AG09309 (cell line): ENCODE measurements at places on chromosomes 3 and 15.

- no peak for DNase-seq
Observed at GRCh38 chr3:194219826-194220410, 84.0 kb downstream of the HES1 start.

DNA sequence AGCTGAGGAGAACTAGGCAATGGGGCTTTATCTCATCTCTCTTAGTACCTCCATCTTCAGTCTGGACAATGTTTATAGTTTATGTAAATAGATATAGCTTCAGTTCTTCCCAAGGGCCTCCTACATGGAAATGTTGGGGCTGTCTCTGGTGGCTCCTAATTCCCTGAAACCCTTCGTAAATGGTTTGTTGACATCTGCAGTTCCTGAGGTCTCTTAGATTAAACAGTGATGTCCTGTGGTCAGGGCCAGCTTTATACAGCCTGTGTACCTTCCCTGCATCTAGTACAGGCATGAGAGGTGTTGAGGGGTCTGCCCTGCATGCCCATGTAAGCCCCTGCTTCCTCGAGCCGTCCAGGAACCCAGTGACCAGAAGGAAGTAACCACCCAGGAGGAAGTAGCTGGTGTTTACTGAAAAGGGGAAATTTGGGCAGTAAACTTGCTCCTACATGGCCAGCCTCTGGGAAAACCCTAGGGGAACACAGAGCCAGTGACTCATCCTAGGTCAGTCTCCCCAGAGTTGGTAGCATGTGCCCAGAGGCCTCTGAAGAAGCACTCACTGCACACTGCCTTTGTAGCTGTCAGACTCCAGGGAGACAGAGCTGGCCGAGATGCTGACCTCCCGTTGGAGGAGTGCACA is 4.7 kb upstream of the TBC1D2B start:
- no peak for DNase-seq

DNA sequence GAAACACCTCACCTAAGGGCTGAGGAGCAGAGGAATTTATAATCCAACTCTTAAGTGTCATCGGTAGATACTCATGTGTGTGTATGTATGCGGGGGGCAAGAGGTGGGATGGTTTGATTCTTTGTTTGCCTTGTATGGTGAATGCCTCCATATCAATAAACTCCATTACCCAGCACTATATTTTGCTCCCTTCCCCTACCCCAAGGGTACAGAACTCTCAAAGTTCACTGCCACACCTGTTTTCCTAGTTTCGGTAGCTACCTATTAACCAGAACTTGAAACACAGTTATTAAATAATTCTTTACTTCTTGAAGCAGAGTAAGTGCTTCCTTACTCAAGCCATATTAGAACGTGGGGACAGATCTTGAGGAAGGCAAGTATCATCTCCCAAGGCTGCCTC is 400.8 kb upstream of the SUCLG2 start:
- DNase-seq: no peak

- DNase-seq: no peak
Observed at GRCh38 chr3:173650596-173650995, 253.1 kb downstream of the NLGN1 start.

DNA sequence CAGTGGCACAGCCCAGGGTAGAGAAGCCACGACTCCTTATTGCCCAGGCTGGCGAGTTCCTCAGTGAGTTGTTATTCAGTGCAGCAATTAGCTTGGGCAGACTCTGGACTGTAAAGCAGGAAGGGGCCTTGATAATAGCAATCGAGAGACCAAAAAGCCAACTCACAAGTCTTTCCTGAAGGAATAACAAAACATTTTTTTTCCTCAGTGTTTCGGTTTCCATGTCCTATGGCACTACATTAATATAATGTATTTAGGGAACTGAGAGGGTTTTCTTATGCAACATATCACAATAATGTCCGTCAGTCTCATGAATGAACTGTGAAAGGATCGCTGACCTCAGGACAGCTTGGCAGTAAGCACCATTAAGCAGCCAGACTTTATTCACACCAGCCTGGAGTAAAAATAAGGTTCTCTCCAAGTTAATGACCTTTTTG is 248.9 kb upstream of the TBL1XR1 start:
- DNase-seq: no peak

DNA sequence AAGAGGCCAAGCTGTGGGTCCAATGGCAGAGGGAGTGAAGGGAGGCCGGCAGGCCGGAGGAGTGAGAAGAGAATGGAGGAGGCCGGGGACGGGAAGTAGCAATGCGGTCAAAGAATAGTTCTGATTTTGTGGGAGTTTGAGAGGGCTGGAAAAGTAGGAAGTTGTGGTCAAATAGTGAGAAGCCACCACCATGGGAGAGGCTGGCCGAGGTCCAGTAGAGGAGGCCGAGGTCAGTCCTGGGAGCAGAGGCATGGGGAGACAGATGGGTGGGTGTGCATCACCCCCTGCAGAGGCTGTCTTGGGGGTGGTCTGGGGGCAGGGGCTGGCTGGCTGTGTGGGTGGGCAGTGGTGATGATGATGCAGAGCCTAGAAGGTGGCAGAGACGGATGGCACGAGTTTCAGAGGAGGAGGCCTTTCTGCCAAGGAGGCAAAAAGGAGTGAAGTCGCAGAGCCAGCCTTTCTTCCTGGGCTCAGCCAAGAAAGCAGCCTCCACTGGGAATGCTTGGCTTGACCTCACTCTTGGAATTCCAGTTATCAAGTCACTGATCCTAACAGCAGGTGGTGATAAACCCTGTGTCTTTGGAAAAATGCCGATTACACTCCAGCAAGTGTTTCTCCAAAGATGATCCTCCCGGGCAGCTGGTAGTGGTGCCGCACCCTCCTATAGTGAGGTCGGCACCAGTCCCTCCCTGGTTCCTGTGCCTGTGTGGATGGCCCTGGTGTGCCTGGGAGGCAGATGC is 57.3 kb downstream of the ARNT2 start:
- no peak for DNase-seq

GRCh38 chr3:127914584-127914983 is 448 bp upstream of the KBTBD12 start:
- DNase-seq: no peak
